H54 (cell line): ENCODE measurements at places on chromosomes 7 and 10.
A peak's percentile ranks its signal among the peaks of the same experiment; 100 is the strongest.

DNA sequence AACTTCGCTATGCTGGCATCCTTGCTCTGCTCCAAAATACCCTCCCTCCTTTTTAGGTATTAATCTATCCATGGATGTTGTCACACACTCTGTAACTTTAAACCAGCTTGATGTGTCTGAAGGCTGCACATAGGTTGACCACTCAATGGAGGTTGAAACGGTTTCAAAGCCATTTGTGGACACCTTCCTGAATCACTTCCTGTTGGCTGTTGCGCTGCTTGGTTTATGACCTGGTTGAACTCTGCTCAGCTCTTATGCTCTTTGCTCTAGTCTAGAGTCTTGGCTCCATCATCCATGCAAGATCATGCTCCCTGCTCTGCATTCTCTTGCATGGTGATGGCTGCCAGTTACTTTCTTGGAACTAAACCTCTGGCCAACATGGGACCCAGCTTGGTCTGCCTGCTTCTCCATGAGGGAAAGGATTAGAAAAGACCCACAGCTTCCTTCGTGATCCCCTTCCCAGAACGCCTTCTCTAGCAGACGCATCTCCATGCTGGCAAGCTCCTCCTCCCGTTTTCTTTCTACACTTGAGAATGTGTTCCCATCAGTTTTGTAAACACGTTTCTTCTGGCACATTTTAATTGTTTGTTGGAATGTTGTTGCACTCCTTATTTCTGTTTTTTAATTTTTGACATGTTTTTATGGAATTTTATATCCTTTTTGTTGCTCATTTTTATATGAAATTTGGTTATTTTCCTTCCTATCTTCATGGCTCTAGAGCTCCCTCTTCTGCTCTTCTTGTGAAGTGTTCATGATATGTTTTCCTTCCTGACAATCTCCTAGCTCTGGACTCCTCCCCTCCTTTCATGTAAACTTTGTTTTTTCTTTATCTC is 149.8 kb downstream of the XPNPEP1 start:
- peak; percentile 6 for DNase-seq

DNA sequence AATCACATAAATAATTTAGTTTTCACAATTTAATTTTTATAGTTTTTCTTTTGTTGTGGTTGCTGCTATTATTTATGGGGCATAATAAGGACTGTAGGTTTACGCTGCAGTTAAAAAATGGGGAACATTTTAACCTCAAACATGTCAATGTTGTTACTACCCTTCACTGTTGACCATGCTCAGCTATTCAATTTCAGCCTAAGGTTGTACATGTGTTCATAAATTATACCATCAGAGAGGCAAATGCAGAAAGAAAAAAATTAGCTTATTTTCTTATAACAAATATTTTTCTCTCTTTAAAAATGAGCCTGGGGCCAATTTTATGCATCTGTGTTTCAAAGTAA is 110.1 kb upstream of the PITRM1 start:
- no peak for DNase-seq

- DNase-seq = no peak
Measured at GRCh38 chr10:91571671-91572070, 61.2 kb downstream of the PPP1R3C start.

GRCh38 chr7:54769203-54769602 is 10.2 kb upstream of the SEC61G start:
- no peak for DNase-seq

DNA sequence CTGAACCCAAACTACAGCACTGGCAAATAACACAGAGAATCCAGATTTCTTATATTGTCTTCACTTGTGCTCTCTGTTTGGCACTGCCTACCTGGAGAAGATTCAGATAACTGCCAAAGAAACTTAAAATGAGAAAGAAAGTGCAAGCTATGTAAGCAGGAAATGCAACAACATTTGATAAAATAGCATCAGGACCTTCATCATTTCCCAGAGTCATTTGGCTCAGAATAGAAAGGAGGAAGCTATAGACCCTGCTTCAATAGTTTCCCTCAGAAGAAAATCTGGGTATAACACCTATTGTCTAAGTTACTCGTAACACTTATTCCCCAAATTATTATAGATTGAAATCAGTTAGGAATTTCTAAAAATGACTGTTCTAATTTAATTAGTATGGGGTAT is 56.2 kb downstream of the CC2D2B start:
- DNase-seq = no peak

DNA sequence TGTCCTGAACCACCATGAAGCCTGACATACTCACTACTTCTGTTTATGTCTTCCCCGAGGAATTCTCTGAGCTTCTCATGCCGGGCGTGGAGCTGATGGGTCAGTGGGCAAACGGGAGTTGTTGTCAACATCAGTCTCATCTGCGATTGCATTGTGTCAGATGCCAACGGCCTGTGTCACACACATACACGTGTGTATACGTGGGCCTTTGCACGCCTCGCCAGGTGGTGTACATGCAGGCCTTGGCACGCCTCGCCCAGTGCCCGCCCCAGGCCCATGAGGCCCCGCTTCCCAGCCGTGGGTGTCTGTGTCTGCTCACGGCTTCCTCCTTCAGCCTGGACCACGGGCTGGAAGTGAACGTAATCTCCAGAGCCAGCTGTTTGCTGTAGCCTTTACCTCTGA is 7.5 kb upstream of the CSGALNACT2 start:
- DNase-seq = no peak

DNA sequence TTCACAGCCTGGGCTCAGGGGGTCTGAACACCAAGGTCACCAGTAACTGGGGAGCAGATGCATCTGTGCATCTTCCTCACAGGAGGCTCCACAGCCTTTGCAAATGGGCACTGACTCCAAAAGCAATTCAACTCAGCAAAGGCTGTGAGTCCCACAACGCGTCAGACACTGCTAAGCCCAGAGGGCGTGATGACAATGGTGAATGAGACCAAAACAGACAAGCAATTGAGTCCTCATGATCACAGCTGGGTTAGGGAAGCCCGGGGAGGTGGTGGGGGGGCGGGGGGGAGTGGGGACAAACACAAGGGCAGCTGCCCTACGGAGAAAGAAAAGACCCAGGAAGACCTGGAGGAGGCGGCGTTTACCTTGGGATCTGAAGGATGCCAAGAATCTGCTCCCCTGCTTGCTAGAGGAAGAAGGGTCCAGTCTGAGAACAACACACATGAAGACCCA is 61.6 kb upstream of the RNF32 start:
- no peak for DNase-seq

GRCh38 chr7:32890010-32890792 is 1.4 kb downstream of the KBTBD2 start:
- DNase-seq = no peak

DNA sequence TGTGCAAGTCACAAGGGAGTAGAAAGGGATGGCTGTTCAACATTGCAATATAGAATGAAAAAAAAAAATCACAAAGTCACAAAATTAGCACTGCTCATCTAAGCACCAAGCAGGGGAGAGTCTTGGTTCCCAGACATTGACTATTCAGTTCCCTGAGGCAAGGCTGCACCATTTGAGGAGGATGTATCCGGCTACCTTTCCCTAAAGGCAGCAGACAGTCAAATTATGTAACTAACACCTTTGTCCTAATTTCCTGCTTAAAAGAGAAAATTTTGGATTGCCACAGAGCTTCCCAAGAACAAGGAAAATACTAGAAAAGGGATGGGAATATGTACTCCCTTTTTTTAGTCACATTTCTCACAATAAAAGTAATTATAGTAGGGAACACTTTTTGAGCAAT is 148.1 kb downstream of the PCLO start:
- no peak for DNase-seq

DNA sequence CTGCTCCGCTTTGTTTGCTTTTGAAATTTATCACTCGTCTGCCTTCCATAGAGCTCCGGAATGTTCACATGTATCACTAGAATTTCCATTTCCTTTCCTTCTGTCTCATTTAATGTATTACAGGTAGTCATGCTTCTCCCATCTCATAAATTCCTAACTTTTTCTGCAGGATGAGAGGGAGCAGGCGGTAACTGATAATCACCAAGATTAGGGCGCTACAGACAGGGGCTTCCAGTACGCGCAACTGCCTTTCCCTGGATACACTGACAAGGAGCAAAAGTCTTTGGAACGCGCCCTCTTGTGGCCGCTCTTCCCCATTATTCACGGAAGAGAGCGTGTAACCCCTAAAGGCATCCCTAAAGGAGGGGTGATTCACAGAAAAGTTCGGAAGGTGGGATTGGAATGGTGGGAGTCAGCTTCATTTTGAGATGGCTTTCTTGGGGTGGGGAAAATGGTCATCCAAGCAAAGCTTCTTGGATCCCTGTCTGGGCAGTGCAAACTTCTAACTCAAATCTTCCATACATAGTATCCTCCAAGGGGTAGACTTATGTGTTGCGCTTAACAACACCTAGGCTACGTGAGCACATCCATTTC is 6.5 kb downstream of the INHBA start:
- DNase-seq = peak; percentile 54

DNA sequence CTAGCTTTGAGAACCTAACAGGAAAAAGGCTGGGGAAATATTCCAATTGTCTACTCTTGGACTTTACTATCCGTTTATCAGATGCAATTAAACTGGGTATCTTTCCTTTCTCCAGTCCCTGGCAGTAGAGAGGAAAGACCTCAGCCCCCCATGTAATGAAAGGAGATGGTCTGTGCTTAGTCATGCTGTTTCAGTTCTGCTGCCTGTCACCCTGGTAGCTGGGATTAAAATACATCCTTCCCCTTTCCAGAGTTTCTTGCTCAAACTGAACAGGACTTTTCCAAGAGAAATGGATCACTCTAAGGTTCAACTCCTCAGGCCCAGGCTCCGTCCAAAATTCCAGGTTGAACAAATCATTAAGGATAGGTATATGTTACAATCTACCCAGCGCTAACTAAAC is 202.9 kb downstream of the PTEN start:
- no peak for DNase-seq

DNA sequence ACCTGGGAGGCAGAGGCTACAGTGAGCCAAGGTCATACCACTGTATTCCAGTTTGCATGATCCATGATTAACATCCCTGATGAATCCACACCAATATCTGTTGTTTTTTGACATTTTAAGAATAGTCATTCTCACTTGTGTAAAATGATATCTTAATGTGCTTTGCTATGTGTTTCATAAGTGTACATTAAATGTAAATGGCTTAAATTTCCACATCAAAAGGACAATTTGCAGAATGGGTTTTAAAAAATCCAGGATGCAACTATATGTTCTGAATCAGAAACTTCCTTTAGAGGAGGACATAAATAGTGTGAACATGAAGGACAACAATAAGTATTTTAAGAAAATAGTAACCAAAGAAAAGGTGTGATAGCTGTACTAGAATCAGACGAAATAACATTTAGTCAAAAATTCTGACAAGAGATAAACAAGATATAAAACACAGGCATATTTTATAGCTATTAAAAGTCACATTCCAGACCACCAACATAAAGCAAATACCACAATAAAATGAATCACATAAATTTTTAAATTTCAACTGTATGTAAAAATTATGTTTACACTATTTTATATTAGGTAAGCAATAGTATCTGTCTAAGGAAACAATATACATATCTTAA is 42.4 kb downstream of the AKR1C3 start:
- DNase-seq = no peak

DNA sequence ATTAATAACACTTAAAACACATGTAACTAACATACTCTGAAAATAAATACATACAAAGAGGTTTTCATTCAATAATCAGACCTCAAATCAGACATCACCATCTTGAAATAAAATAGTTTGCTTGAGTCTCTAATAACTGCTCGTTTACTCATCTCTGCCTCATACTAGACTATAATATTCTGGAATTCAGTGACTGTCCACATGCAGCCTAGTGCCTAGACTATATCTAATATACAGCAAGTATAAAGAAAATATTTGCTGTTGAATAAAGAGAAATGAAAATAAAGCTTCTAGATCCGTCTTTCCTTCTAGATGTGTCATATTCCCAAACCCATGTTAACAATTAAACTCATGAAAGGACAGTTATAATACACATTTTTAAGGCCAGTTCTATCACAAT is 236.3 kb upstream of the LRRN3 start:
- DNase-seq = no peak

DNA sequence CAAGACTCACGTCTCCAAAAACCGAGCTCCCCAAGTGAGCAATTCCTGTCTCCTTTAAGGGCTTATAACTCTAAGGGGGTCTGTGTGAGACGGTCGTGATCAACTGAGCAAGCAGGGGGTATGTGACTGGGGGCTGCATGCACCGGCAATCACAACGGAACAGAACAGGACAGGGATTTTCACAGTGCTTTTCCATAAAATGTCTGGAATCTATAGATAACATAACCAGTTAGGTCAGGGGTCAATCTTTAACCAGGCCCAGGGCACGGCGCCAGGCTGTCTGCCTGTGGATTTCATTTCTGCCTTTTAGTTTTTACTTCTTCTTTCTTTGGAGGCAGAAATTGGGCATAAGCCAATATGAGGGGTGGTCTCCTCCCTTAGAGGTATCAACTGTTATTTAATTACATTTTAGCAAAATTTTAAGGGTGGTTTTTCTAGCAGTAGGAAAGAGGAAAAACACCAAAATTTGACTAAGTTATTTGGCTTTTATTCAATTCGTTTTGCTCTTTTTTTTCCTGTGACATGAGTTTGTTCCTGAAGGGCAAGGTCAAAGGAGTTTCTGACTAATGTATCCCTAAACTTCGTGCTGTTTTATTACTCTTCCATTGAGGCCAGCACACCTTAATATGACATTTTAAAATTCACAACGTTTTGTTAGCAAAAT is 121.4 kb upstream of the SEC61G start:
- no peak for DNase-seq

GRCh38 chr7:157402911-157403534 is 66.2 kb downstream of the DNAJB6 start:
- no peak for DNase-seq

GRCh38 chr7:152667958-152668357 is 8.0 kb downstream of the XRCC2 start:
- DNase-seq = no peak

- no peak for DNase-seq
Measured at GRCh38 chr7:111138193-111138569, 47.3 kb downstream of the LRRN3 start.

DNA sequence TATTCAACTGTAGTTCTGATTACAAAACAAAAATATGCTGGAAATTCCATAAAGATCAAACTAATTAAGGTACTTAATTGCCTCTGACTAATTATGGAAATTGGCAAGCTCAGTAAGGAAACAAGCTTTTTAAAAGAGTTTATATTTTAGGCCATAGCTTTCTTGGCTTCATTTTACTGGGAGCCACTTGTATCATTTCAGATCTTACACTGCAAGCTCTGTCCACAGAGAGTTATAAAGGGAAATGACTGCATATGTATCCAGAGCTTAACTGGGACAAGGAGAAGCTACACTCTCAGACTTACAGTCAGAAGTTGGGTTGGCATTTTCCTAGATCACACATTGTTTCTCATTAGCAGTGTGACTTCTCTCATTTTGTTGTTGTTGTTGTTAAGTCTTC is 92.4 kb downstream of the LRRN3 start:
- no peak for DNase-seq

GRCh38 chr7:78037603-78038002 is 239.0 kb downstream of the PHTF2 start:
- DNase-seq = no peak
